NCI-H774 (cell line): ENCODE measurements at places on chromosomes 5 and 9.

DNA sequence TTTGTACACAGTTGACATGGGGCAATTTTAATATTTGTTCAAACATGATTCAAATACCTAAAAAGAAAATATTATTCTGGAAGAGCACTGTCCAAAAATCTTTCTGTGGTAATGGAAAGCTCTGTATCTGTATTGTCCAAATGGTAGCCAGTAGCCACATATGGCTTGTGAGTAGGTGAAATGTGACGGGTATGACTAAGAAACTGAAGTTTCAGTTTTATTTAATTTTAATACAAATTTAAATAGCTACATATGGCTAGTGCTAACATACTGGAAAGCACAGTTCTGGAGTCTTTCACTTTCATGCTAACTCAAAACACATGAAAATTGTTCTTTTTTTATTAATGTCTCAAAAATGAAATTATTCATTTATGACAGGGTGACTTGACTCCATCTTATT, 132.6 kb downstream of the PLK2 start:
- DNase-seq = no peak

DNA sequence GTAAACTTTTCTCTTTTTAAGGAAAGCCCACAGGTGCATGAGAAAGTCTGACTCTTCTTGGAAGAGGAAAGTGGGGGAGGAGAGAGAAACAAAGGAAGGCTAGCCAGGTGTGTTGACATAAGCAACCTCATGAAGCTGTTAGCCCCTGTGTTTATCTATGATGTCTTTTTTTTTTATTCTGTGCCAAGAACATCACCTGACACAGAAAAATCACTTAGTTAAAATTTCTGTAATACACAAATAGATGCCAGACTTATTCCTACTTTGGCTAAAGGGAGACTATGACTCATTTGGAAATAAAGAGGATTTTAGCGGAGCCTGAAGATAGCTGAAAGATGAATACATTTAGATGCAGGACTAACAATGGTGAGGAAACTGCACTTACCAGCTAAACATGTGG, 58.3 kb downstream of the BAAT start:
- peak; percentile 72 for DNase-seq

DNA sequence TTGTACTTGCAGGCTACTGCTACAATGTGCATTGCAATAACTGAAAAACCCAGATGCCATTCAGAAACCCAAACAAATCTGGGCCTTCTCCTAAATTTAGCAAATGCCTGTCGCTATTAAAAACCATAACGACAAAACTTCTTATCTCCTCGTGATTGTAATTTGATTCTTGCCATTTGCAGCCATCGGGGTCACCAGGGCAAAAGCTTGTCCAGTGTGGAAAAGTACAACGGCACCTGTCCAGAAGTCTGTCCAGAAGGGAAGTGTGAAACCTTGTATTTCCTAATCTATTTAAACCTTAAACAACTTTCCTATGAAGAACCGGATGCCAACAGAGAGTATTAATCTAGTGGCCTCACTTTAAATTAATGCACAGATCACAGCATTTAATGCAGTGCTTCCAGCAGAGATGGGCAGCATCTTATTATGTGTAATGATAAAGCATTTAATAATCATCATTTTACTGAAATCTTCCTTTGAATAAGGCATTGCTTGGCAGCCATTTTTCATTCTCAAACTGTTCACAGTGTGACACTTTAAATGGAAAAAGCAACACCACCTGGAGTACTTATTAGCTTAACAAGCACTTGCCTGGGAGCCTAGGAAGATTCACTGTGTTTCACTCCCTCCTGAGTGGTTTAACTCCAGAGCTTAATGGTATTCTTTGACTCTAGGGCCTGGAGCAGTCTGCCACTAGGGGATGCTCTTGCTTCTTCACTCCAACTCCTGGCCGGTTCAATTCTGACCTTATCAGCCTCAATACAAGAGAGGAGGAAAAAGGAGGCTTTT, 4.9 kb upstream of the C7 start:
- peak; percentile 59 for DNase-seq

- DNase-seq = no peak
These were observed 5.4 kb downstream of the SYK start for GRCh38 chr9:90807006-90807405.

GRCh38 chr5:135025730-135026644, 8.0 kb downstream of the PITX1 start:
- DNase-seq = no peak

DNA sequence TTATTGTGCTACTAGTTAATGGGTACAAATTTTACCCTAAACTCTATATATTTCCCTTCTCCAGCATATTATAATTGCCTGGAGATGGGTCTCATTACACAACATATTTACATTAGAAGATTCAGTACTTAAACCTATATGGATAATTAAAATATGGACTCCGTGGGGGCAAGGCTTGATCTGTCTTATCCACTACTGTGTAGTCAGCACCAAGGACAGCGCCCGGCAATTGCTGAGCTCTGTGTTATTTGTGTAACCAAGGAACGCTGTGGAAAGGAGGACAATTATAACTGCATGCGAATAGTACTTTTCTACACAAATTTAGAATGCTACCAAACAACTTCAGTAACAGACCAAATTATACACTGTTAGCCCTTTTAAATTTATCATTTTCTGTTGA, 77.7 kb downstream of the DNAH5 start:
- no peak for DNase-seq

GRCh38 chr9:128251732-128252100, 24.1 kb downstream of the GOLGA2 start:
- no peak for DNase-seq

- DNase-seq = peak; percentile 65
These were observed 111.9 kb downstream of the ROR2 start for GRCh38 chr9:91837981-91838731.

- no peak for DNase-seq
These were observed 344.3 kb upstream of the CLINT1 start for GRCh38 chr5:158203261-158203660.
